Right ventricle myocardium inferior (tissue), 1 donor: ENCODE measurements at places on chromosomes 3 and 15. TPM values are rescaled to one million over a fixed set of nuclear protein-coding genes. Genes with fewer than 3 reads are reported as not detected.

Gene CCDC54
- total RNA-seq = not detected

Gene SIDT1
- 0.62 TPM for total RNA-seq

Gene EFL1
- total RNA-seq = 16.9 TPM

Gene CIAO2A
- total RNA-seq = 66.7 TPM

Gene SCN11A
- 0.08 TPM for total RNA-seq

Gene CYP8B1
- total RNA-seq = not detected

Gene ALPK3
- total RNA-seq = 132 TPM

Gene DCP1A
- 17.7 TPM for total RNA-seq

Gene SERF2
- total RNA-seq = 1,102 TPM

Gene FEZF2
- not detected for total RNA-seq

Gene ST6GAL1
- total RNA-seq = 77.1 TPM

Gene SPATA12
- total RNA-seq = not detected

Gene MYRIP
- 2.1 TPM for total RNA-seq

Gene CCDC191
- 0.78 TPM for total RNA-seq

Gene SLC24A5
- total RNA-seq = not detected

Gene PLSCR2
- total RNA-seq = not detected

- no peak for DNase-seq
These were observed 516.8 kb upstream of the PROK2 start for GRCh38 chr3:72301779-72302178.

- DNase-seq = no peak
These were observed 254.4 kb upstream of the ARRDC4 start for GRCh38 chr15:97706059-97706458.

GRCh38 chr15:80823995-80824394 is 44.8 kb downstream of the CEMIP start:
- DNase-seq = no peak

DNA sequence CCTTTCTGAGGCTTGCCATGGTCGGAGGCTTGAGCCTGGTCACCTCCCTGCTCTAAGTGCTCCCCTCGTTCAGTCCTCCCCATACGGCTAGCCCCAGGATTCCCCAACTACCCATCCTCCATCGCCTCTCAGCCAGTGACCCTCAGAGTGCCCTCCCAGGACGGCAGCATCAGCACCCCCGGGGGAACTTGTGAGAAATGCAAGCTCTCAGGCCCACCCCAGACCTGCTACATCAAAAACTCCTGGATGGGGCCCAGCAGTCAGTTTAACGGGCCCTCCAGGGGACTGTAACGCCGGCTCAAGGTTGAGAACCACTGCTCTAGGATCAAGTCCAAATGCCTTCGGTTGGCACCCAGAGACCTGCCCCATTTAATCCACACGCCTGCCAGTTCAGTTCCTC is 6.9 kb downstream of the ADAMTS17 start:
- DNase-seq = no peak

DNA sequence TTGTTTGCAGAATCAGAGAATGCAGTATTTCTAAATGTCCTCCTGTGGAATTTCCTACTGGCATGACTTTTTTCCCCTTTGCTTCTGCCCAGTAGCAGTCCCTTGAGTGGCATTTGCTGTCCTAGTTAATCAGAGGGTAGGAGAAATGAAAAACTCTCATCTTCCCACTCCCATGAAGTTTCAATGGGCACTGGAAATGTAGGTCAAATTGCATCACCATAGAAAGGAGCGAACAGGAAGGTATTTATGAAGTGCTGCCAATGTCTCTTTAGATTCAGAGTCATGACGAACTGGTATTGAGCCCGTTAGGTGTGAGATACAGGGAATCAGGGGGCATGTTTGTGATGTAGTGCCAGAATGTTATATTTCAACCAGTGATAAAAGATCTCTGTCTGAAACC is 23.2 kb downstream of the ATXN7 start:
- no peak for DNase-seq

DNA sequence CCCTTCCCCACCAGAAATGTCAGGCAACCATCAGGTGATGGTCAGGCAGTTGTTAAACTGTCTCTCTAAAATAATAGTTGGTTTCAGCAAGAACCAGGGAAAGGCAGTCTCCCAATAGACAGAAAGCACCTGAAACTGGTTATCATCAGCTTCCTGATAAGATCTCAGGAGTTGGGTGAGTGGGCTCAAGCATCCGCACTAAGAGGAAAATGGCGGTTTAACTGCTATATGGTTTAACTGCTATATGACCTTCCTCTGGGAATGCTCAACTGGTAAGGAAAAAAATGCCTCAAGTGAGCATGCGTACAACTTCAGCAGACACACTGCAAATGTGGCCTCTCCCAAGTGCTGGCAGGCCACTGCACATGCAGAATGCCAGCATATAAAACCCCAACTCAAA is 240.8 kb upstream of the CMC1 start:
- no peak for DNase-seq

- DNase-seq = no peak
These were observed 28.5 kb upstream of the POLG start for GRCh38 chr15:89363133-89363532.

- no peak for DNase-seq
These were observed 90.2 kb upstream of the LMOD3 start for GRCh38 chr3:69212411-69213160.

DNA sequence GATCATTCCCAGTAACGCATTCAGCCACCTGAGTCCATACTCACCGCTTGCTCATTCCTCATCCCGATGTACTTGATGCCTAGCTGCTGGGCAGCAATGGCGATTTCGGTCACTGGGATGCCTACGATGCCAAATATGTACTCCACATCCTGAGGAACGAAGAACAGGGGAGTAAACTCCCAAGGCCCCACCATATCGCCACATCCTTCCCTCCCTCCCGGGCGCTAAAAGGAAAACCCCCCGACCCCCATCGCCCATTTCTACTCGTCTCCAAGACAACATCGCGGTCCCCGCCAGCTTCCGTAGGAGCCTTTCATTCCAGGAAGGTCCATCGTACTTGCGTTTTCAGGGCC is 347 bp downstream of the HACL1 start:
- no peak for DNase-seq

DNA sequence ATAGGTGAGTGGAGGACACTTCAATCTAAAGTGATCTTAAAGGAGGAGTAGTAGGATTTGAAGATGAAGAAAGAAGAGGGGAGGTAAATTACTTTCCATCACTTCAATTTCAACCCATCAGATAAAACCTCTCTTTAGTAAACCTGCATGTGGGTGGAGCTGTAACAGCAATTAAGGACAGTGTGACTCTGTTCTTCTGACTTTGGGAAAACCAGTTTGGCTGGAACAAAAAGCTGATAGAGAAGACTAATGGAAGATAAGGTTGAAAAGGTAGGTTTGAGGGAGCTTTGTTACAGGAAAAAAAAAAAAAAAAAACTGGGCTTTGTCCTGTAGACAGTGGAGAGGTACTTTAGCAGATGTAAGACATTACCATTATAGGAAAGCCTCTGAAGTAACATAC is 4.5 kb upstream of the GSK3B start:
- DNase-seq = no peak

GRCh38 chr3:29466442-29466841 is 185.6 kb downstream of the RBMS3 start:
- DNase-seq = no peak

DNA sequence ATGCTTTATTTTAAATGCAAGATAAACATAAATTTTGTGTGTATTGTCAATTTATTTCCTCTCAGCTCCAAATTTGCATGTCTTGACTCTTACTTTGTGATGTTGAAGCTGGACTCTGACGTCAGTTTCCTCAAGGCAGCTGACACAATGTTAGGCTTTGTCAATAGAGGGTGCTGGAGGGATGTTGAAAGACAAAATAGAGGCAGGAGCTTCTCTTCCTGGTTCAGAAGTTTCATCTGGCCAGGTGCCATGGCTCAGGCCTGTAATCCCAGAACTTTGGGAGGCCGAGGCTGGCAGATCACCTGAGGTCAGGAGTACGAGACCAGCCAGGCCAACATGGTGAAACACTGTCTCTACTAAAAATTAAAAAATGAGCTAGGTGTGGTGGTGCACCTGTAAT is 408.6 kb downstream of the GBE1 start:
- no peak for DNase-seq

- DNase-seq = no peak
These were observed 232.6 kb upstream of the CHRM5 start for GRCh38 chr15:33735637-33736247.

DNA sequence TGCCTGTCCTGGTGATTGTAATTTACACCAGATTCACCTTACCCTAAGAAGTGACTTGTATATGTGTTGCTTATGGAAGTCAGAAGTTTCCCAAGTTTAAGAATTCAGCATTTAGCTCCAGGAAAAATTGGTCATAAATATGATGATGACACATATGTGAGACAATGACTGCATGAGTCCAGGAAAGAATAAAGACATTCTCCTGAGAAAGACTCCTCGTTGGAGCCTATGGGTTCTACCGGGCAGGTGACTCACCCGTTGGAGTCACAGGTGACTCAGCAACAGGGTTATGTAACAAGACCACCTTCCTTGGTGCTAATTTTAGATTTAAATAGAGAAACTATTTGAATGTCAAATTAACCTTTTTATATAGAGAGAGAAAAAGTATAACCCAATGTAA is 662.4 kb downstream of the FHIT start:
- DNase-seq = no peak

DNA sequence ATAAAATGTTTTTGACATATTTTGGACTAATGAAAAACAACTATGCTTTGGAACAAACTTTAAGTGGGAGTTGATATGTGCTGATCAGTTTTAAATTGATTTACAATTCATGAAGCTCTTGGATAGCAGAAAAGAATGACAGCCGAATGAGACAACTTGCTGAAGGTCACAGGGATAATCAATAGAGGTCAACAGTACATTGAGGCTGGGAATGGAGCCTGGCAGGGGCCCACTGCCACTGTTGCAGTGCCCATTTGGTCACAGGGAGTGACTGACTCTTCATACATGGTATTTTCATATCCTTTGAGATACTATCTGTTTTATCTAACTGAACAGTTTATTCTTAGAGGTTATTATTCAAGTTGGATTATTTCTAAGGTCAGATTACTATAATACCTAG is 58.7 kb upstream of the EIF5A2 start:
- DNase-seq = no peak

- no peak for DNase-seq
These were observed 13.7 kb upstream of the PRKCD start for GRCh38 chr3:53147151-53147902.

DNA sequence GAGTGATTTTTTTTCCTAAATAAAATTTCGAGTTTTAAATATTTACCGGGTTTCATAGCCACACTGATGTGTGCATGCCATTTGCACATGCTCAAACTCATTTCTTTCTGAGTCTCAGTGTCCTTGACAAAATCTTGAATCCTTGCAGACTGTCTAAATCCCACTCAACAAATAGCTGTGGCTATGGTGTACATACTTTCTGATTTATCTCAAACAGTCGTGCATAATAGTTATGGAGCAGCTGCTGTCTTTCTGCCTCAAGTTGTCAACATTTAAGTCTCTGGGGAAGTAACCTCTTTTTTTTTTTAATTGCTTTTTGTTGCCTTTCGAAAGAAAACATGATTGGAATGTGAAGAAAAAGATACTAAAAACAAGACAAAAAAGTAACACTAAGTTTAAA is 52.8 kb upstream of the UTS2B start:
- DNase-seq = no peak

DNA sequence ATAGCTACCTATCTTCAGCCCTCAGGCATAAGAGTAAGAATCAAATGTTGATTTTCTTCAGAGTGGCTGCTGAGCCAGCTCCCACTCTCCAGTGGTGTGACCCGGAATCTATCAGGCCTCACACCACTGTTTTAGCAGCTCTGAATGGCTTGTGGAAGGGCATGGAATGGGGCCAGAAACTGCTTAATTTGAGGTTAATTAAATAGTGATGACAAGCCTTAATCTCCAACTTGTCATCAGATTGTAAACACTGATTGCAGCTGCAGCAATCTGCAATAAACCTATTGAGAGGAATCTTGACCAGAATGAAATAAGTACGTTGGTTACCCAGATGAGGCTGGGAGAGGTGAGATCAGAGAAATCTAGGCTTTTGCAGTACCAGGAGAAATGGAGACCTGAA is 317.4 kb downstream of the FHIT start:
- DNase-seq = no peak

GRCh38 chr3:53702776-53703530 is 143.3 kb downstream of the CHDH start:
- no peak for DNase-seq

DNA sequence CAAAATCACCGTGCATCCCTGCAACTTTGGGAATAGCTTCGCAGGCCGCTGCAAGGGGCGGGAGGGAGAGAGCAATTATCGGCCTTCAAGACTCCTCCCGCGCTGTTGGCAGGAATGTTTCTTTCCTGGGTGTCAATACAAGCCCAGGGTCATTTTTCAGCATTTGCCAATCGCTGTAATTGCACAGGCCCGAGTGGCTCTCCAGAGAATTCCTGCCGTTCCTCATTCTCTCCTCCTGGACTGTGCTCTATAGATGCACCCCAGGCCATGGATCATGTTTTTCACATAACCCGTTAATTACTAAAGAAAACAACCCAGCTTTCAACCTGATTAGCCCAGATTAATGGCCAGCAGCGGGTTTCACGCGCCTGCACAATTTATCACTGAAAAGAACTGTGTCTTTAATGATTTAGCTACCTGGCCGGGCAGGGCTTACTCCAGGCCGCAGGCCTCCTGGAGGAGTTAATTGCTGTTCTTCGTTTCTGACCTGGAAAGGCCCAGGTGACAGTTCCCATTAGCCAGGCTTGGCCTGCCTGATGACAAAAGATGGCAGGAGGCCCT is 144.3 kb downstream of the OPA1 start:
- DNase-seq = no peak

DNA sequence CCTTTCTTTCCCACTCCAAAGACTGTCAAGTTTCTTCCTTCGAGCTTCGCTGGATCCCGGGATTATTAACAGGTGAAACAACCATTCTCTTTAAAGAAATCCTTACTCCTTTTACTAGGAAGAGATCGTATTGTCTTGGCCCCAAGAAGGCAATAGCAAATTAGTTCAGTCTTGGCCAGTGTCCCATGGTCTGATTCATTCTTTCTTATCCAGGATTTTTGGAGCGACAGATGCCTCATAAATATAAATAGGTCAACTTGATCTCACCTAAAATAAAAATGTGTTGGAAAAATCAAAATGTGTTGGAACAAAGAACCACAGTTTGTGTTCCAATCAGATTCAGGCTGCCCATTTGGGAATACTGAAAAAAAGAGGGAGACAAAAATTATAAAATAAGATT is 140.1 kb upstream of the TMEM108 start:
- no peak for DNase-seq

GRCh38 chr3:134959516-134959915 is 164.5 kb downstream of the EPHB1 start:
- DNase-seq = no peak

- no peak for DNase-seq
These were observed 4.5 kb downstream of the QTRT2 start for GRCh38 chr3:114060906-114061655.

GRCh38 chr15:62769604-62770003 is 272.9 kb upstream of the TPM1 start:
- DNase-seq = no peak

GRCh38 chr3:119413603-119414280 is 49.7 kb downstream of the TMEM39A start:
- DNase-seq = no peak

DNA sequence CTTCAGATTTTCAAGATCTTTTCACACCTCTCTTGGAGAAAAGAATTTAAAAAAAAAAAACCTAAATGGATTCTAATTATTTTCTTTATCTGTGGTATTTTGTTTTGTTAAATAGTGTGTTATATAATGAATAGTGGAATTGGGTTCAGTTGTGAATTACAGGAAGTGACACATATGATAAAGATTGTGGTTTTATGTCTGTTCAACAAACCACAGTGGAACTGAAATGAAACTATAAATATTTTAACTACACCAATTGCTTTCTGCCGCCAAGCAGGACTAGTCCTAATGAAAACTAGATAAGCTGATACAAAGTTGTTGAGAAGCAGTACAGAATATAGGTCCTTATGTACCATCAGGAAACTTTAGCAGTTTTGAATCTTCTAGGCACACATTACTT is 121.6 kb downstream of the UBE2E2 start:
- DNase-seq = no peak
